ENCODE measurements at places on chromosomes 3 and 15.

DNA sequence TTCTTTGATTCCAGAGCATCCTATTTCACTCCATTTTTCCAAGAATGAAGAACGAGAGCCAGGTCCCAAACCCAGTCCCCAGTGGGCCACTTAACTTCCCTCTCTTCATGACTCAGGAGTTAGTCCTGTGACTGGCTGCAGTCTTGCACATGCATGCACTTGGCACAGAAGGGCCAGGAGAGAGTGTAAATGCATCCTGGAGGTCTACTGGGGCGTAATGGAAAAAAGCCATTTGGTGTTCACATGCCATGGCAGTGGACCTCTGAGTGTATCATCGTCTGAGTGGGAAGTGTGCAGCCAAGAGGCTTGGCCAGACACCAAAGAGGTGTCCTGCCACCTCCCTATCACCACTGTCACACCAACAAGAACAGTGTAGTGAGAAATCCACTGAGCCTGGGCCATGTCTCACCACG is 15.1 kb upstream of the RFTN1 start:
- H3K36me3 ChIP-seq: peaks cover 3% of the 10 kb centered on the region
- DNase-seq: no peak
- peaks cover 5% of the 10 kb centered on the region for H3K4me1 ChIP-seq
- H3K27me3 ChIP-seq: peaks cover 10% of the 10 kb centered on the region
- no peak overlapping the region for H3K4me3 ChIP-seq
- no peak overlapping the region for H3K27ac ChIP-seq

- H3K36me3 ChIP-seq: no peaks in the 10 kb centered on the region
- no peak overlapping the region for H3K27ac ChIP-seq
- no peak for DNase-seq
- no peaks in the 10 kb centered on the region for H3K27me3 ChIP-seq
Observed at GRCh38 chr3:77943598-77943997, 903.7 kb downstream of the ROBO2 start.

- no peak for DNase-seq
- H3K4me3 ChIP-seq: no peak overlapping the region
- H3K27me3 ChIP-seq: peaks cover 1% of the 10 kb centered on the region
- no peak overlapping the region for H3K27ac ChIP-seq
- no peaks in the 10 kb centered on the region for H3K4me1 ChIP-seq
- no peaks in the 10 kb centered on the region for H3K36me3 ChIP-seq
Observed at GRCh38 chr3:119817071-119817470, 35.2 kb downstream of the NR1I2 start.

GRCh38 chr3:31728403-31728802 is 195.7 kb downstream of the STT3B start:
- DNase-seq: no peak
- no peak overlapping the region for H3K27ac ChIP-seq
- H3K4me1 ChIP-seq: no peaks in the 10 kb centered on the region
- H3K36me3 ChIP-seq: no peaks in the 10 kb centered on the region
- no peak overlapping the region for H3K4me3 ChIP-seq

DNA sequence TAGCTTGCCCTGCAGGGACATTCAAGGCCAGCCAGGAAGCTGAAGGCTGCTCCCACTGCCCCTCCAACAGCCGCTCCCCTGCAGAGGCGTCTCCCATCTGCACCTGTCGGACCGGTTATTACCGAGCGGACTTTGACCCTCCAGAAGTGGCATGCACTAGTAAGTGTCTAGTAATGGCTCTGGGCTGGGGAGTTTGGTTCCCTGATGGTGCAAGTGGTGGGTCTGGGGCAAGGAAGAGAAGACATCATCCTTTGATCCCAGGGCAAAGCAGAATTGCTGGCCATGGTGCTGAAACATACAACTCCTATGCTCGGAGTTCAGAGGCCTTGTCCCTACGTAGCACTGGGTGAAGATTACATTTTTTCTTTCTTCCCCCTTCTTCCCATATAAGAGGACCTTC is 311.4 kb downstream of the EPHB1 start:
- H3K27me3 ChIP-seq: no peaks in the 10 kb centered on the region
- no peaks in the 10 kb centered on the region for H3K4me1 ChIP-seq
- no peak for DNase-seq
- H3K36me3 ChIP-seq: no peaks in the 10 kb centered on the region
- no peak overlapping the region for H3K4me3 ChIP-seq

- no peak overlapping the region for H3K4me3 ChIP-seq
- DNase-seq: no peak
- no peak overlapping the region for H3K27ac ChIP-seq
- peaks cover 4% of the 10 kb centered on the region for H3K4me1 ChIP-seq
Observed at GRCh38 chr3:105414841-105415240, 48.1 kb downstream of the ALCAM start.

DNA sequence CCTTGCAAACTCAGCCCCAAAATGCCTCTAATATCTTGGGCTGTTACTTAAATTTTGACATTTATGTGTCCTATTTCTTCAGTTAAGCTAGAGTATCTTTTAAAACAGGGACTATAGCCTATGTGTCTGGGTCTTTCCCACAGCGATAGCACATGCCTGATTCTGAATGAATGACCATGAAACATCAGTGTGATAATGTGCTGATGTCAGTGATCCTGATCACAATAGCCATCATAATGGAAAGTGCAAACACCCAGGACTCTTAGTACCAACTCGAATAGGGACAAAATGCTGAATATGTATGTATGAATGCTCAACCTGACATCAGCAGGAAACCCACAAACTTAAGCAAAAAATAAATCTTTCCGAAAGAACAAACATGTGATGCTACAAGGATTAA is 537.4 kb downstream of the IGSF11 start:
- H3K27ac ChIP-seq: no peak overlapping the region
- H3K36me3 ChIP-seq: no peaks in the 10 kb centered on the region
- no peaks in the 10 kb centered on the region for H3K27me3 ChIP-seq
- no peak for DNase-seq

GRCh38 chr3:125229707-125230106 is 17.2 kb upstream of the SLC12A8 start:
- H3K27ac ChIP-seq: no peak overlapping the region
- H3K36me3 ChIP-seq: peaks cover 33% of the 10 kb centered on the region
- peaks cover 13% of the 10 kb centered on the region for H3K4me1 ChIP-seq
- no peak for DNase-seq
- H3K4me3 ChIP-seq: no peak overlapping the region

- no peaks in the 10 kb centered on the region for H3K36me3 ChIP-seq
- peaks cover 2% of the 10 kb centered on the region for H3K4me1 ChIP-seq
- no peak overlapping the region for H3K4me3 ChIP-seq
- H3K27ac ChIP-seq: no peak overlapping the region
- DNase-seq: no peak
Observed at GRCh38 chr3:192408007-192408646, 319.2 kb downstream of the FGF12 start.

- no peaks in the 10 kb centered on the region for H3K27me3 ChIP-seq
- no peak overlapping the region for H3K4me3 ChIP-seq
- H3K4me1 ChIP-seq: no peaks in the 10 kb centered on the region
- H3K36me3 ChIP-seq: peaks cover 47% of the 10 kb centered on the region
Observed at GRCh38 chr3:45398178-45398577, 9.8 kb downstream of the LARS2 start.

DNA sequence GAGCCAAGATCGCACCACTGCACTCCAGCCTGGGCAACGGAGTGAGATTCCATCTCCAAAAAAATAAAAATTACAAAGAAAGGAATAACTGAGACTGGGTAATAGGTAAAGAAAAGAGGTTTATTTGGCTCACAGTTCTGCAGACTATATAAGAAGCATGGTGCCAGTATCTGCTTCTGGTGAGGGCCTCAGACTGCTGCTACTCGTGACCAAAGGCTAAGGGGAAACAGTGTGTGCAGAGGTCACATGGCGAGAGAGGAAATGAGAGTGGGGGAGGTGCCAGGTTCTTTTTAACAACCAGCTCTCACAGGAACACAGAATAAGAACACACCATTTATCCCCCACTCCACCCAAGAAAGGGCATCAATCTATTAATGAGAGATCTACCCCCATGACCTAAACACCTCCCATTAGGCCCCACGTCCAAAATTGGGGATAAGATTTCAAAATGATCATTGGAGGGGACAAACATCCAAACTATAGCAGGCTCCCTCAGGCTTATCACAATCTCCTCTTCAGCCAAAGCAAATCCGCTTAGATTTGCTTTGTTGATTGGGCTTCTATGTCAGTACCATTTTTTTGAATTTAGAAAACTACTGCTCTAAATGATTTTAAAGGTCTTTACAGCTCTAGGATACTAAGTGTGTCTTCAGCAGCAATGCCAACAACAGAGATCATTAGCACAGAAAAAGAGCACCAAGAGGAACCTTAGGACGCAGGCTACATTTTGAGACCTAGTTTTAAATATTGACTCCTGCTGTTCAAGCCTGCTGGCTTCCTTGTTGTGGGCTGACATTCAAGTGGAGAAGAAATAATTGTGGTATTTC is 84.2 kb upstream of the TBL1XR1 start:
- no peak overlapping the region for H3K4me3 ChIP-seq
- peaks cover 6% of the 10 kb centered on the region for H3K36me3 ChIP-seq
- H3K4me1 ChIP-seq: peaks cover 26% of the 10 kb centered on the region
- DNase-seq: peak; percentile 21
- H3K27ac ChIP-seq: no peak overlapping the region
- H3K27me3 ChIP-seq: no peaks in the 10 kb centered on the region

DNA sequence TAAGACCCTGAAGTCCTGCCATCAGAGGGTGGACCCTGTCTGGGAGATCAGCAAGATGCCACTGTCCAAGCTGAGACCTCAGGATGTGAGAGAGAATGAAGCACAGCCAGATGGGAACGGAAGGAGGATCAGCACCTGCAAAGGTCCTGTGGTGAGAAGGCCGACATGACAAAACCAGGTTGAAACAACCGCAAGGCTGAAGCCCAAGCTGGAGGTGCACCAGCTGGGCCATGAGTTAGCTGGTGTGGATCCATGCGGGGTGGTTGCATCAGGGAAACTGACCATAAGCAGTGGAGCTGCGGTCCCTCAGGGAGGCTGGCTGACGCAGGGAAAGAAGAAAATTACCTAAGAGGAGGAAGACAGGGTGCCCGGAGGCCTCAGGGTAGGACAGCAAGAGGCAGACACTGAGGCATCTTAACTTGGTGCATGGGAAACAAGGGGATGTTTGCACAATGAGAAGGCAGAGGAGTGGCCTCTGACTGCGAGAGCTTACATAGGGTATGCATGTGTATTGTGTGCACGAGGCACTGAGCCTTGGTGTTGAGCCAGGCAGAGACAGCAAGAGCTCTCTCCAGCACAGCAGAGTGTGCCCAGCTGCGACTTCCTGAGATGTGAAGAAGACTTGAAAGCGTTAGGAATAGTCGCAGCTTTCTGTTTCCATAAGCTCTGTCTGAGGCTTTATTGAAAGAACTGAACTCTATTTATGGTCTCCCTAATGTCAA is 497.7 kb downstream of the OCA2 start:
- no peak overlapping the region for H3K27ac ChIP-seq
- H3K27me3 ChIP-seq: no peaks in the 10 kb centered on the region
- no peaks in the 10 kb centered on the region for H3K36me3 ChIP-seq
- H3K4me1 ChIP-seq: no peaks in the 10 kb centered on the region
- H3K4me3 ChIP-seq: no peak overlapping the region
- DNase-seq: no peak

DNA sequence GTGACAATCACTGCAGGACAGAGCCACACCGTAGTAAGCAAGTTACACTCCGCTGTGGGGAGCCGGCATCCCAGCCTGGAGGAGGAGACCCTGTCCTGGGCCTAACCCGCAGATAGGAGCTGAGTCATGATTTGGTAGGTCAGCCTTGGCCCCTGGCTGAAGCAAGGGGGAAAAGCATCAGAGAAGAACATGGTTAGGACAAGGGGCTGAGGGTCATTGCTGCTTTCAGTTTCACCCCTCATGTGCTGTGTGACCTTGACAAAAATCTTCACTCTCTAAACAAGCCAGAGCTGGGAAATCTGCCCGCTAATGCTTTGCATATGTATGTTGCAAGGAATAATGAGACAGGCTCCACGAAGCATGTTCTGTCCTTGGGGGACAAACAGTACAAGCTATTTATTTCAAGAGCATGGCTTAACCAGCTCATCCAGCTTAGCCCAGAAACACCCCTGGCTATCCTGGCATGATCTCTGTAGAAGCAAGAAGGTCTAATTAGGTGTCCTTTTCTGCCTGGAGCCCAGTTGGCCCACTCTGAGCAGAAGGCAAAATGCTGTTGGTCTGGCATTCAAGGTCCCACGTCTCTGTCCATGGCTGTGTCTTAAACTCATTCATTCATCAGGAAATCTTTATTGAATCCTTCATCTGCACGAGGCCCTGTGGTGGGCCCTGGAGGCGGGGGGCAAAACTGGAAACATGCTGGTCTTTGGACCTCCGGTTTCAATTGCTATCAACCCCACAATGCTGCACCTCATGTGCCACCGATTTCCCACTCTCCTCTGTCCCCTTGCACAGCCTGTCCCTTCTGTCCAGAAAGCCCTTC is 221.3 kb upstream of the LYSMD4 start:
- no peaks in the 10 kb centered on the region for H3K36me3 ChIP-seq
- no peaks in the 10 kb centered on the region for H3K4me1 ChIP-seq
- peaks cover 8% of the 10 kb centered on the region for H3K27me3 ChIP-seq
- DNase-seq: peak; percentile 4

DNA sequence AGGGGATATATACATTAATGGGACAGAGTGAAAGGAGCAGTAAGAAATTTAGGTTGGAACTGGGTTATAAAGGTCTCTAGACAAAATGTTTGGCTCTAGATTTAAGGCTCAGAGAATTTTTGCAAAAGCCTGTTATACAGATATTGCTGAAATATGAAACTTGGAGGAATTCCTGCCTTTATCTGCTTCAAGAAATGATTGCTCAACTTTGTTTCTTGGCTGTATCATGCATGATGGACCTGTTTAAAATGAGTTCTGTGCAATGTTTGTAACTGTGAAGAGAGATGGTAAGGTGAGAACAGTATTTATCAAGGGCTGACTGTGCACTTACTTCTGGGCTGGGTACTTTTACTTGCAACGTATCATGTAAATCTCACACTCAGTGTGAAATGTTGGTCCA is 3.3 kb downstream of the CRYBG3 start:
- H3K27me3 ChIP-seq: peaks cover 15% of the 10 kb centered on the region
- H3K36me3 ChIP-seq: peaks cover 12% of the 10 kb centered on the region
- no peak overlapping the region for H3K27ac ChIP-seq
- DNase-seq: no peak
- H3K4me3 ChIP-seq: no peak overlapping the region

DNA sequence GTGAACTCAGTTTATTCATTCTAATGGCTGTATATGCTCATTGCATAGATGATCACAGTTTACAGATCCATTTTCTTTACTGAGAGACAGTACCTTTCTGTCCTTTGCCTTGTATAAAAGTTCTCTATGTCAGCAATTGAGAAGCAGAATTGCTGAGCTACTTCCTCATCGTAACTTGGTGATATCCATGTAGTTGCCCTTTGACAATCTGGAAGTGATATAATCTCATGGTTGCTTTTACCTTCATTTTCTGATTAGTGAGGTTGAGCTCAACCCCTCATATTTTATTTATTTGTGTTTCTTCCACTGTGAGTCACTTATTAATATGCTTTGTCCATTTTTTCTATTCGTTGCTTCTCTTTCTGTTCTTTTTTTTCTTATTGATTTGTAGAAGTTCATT is 696.5 kb downstream of the AGBL1 start:
- no peak overlapping the region for H3K27ac ChIP-seq
- no peaks in the 10 kb centered on the region for H3K36me3 ChIP-seq
- H3K4me1 ChIP-seq: no peaks in the 10 kb centered on the region
- DNase-seq: no peak
- H3K4me3 ChIP-seq: no peak overlapping the region

- H3K36me3 ChIP-seq: no peaks in the 10 kb centered on the region
- no peak overlapping the region for H3K27ac ChIP-seq
- no peak for DNase-seq
- H3K4me1 ChIP-seq: no peaks in the 10 kb centered on the region
- no peak overlapping the region for H3K4me3 ChIP-seq
Observed at GRCh38 chr15:23857028-23857641, 170.0 kb upstream of the NDN start.

GRCh38 chr3:190382082-190382481 is 5.9 kb upstream of the CLDN16 start:
- H3K27ac ChIP-seq: no peak overlapping the region
- H3K4me3 ChIP-seq: no peak overlapping the region
- no peak for DNase-seq
- H3K36me3 ChIP-seq: no peaks in the 10 kb centered on the region
